ENCODE measurements at places on chromosomes 5 and 9.

GRCh38 chr9:135103001-135103446 lies 15.6 kb downstream of the OLFM1 start:
- no peak for DNase-seq

DNA sequence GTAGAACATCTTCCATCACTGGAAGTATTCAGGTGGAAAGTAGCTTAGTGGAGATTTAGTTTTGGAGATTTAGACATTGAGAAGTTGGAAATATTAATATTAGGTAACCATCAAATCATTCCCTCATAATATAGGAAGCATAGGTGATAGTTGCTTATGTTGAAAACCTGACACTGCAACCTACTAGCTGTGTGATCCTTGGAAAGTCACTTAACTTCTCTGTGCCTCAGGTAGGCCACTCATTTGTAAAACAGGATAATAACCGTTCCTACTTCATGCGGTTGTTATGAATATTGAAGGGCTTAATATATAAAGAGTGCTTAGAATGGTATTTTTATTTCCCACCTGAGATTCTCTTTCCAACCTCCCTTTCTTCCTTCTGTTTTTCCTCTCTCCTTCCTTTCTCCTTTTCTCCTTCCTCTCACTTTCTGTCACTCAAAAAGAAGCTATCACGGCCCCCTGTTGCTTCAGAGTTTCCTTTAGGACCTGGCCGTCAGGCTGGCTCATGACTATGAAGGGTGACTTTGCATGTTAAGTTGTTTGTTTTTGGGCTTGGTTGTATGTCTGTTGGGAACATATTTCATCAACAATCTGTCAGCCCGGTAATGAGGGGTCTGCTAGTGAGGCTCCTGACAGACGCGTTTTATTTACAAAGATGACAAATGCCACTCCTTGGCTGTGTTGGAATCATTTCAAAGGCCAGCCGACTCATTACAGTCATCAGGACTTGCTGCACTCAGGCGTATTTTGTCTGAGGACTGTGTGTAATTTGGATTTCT lies 31.0 kb downstream of the DOCK2 start:
- DNase-seq, result no peak

GRCh38 chr5:111551161-111551560 lies 38.8 kb upstream of the STARD4 start:
- no peak for DNase-seq

DNA sequence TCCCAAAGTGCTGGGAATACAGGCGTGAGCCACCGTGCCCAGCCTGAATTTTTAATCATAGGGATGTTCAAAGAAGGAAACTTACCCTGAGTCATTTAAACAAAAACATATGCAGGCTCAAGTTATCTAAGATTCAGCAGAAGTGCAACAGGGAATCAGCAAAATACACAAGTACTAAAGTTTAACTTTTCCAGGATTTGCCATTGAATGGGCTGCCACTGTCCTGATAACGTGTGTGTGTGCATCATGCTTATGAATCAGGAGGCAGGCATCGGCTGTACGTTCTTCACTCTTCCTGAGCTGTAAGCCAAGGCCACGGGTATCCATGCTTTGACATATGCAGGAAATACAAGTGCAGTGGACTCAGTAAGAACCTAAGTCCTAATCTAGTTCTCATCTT lies 48.8 kb upstream of the FST start:
- no peak for DNase-seq

DNA sequence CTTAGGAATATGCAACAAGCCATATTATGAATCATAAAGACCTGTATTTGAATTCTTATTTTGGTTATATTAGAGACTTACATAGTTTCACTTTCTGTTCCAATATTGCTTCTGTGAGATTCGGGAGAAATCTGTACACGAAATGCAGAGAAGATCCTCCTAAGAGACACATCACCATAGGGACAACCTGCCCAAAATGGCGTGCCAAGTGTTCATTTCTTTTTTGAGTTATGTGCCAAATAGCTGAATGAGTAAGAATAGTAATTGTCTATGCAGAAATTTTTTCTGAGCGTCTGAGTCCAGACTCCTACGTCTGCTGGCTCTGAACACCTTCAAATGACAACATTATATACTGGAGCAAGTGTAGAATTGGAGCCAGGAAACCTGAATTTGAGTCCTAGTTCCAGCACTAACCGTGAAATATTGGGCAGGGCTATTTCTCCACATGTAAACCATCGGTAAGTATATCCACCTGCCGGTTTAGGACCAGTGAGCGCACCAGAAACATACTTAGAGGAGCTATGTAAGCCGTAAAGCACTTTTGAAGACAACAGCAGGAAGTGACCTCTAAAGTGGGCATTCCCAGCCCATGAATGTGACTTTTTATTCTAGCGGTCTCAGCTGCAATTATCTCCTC lies 163.9 kb upstream of the DMRT1 start:
- no peak for DNase-seq

All from caudate nucleus (tissue), 63 donors.